DND-41 (cell line): ENCODE measurements at places on chromosomes 11 and 22.

- H3K36me3 ChIP-seq = no peaks in the 10 kb centered on the region
- H3K4me3 ChIP-seq = no peak overlapping the region
- DNase-seq = no peak
- no peak overlapping the region for H3K27ac ChIP-seq
- peaks cover 19% of the 10 kb centered on the region for H3K27me3 ChIP-seq
- H3K4me1 ChIP-seq = no peaks in the 10 kb centered on the region
Observed at GRCh38 chr11:12799334-12799835, 125.2 kb downstream of the TEAD1 start.

DNA sequence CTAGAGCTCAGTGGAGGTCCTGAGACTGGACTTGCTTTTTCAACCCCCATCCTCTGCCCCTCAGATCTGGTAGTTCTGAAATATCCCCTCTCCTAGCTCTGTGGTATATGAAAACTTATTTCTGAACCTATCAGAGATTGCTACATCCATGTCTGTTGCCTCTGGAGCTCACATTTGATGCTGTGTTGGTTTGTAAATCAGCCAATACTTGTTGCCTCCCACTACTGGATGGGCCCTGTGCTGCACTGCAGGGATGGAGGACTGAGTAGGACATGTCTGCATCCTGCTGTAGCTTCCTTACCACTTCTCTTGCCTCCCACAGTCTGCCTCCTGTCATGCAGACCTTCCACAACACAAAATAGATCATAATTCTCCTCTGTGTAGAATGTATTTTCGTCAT, 5.2 kb downstream of the OLFML1 start:
- DNase-seq = no peak
- no peaks in the 10 kb centered on the region for H3K36me3 ChIP-seq
- peaks cover 23% of the 10 kb centered on the region for H3K27me3 ChIP-seq
- no peak overlapping the region for H3K4me3 ChIP-seq

DNA sequence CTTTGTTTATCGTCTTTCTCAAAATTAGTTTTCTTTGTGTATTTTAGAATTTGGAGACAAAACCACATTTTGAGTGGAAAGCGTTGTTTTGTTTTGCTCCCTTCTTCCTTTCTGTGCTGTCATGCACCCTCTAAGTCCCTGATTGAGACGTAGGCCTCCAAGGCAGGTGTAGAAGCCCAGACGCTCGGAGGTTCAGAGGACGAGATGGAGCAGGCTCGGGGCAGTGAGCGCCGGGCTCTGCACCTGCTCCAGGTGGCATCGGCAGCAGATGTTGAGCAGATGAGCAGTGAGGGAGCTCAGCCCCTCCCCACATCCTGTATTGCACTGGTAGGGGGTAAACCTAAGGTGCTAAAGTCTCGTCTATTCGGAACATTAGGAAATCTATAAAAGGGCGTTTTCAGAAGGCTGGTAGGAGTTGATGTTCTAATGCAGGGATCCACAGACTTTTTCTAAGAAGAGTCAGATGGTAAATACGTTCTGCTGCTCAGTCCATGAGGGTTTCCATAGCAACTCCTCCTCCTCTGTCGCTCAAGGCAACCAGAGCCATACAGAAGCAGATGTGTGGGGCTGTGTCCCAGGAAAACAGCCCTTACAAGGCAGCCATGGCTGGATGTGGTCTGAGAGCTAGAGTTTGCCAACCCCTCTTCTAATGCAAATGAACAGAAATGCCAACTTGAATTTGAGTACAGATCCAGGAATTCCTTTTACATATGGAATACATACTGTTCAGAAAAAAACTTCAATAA, 724.2 kb downstream of the BRD1 start:
- H3K36me3 ChIP-seq = no peaks in the 10 kb centered on the region
- peaks cover 28% of the 10 kb centered on the region for H3K27me3 ChIP-seq
- no peak for DNase-seq
- no peak overlapping the region for H3K27ac ChIP-seq
- H3K4me3 ChIP-seq = no peak overlapping the region

- DNase-seq = no peak
- no peaks in the 10 kb centered on the region for H3K4me1 ChIP-seq
- no peak overlapping the region for H3K27ac ChIP-seq
- H3K27me3 ChIP-seq = no peaks in the 10 kb centered on the region
- H3K36me3 ChIP-seq = no peaks in the 10 kb centered on the region
- H3K4me3 ChIP-seq = no peak overlapping the region
Observed at GRCh38 chr11:15216678-15217077, 102.0 kb downstream of the INSC start.

GRCh38 chr11:20112291-20113148, 47.8 kb downstream of the DBX1 start:
- H3K36me3 ChIP-seq = no peaks in the 10 kb centered on the region
- no peak overlapping the region for H3K27ac ChIP-seq
- no peaks in the 10 kb centered on the region for H3K27me3 ChIP-seq
- H3K4me3 ChIP-seq = no peak overlapping the region
- H3K4me1 ChIP-seq = no peaks in the 10 kb centered on the region
- DNase-seq = no peak

GRCh38 chr11:130766650-130767565, 149.4 kb downstream of the SNX19 start:
- H3K36me3 ChIP-seq = no peaks in the 10 kb centered on the region
- no peak overlapping the region for H3K27ac ChIP-seq
- H3K27me3 ChIP-seq = no peaks in the 10 kb centered on the region
- no peak for DNase-seq
- no peaks in the 10 kb centered on the region for H3K4me1 ChIP-seq
- H3K4me3 ChIP-seq = no peak overlapping the region

DNA sequence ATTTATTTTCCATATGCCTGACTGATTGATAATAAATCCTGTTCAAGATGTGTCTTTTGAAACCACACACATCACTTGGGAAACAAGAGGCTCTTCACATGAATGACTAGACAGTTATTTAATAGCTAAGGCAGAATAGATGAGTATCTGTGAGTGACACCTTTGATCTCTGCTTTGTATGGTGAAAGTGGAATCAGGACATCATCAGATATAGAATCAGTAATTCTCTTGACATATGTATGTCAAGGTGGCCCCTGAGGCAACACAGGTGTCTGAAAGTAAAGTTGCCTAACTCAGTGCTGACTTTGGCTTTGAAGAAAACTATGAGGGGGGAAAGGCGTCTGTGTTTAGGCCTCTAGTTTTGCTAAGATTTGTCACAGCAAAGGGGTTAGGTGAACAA, 11.5 kb upstream of the CASP4 start:
- no peak overlapping the region for H3K27ac ChIP-seq
- H3K27me3 ChIP-seq = no peaks in the 10 kb centered on the region
- no peak for DNase-seq
- H3K36me3 ChIP-seq = no peaks in the 10 kb centered on the region
- no peak overlapping the region for H3K4me3 ChIP-seq
- no peaks in the 10 kb centered on the region for H3K4me1 ChIP-seq

DNA sequence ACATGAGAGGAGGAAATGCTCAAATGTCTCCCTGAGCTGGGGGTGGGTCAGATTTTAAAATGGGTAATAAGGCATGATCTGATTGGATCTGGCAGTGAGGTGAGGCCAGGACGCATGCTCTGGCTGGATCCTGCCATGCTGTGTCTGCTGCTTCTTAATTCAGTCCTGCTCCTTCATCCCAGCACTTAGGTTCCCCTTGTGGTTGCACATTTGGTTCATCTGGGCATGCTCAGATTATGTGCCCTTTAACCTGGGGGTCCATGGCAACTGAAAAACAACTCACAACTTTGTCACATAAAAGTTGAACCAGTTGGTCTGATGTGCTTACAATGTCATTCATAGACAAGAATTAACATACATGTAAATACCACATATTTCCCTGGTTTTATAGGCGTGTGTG, 67.9 kb downstream of the PIWIL4 start:
- no peaks in the 10 kb centered on the region for H3K4me1 ChIP-seq
- H3K27me3 ChIP-seq = no peaks in the 10 kb centered on the region

DNA sequence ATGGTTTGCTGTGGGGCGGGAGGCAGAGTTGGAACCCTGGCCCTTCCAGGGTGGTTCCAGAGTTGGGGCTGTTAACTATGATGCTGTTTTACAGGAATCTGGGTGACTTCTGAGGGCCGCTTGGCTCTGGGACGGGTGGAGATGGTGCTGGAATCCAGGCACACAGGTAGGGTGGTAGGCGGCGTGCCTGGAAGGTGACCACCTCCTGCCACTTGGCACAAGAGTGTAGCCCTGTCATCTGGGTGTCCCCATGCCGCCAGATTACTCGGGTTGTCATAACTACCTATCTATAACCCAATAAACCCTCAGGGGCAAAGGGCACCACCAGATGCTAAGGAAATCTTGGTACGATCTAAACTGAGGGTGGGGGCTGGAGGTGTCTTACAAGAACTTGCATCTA, 1.3 kb downstream of the CARS1 start:
- peak overlapping the region; percentile 88 for H3K27ac ChIP-seq
- peaks cover 29% of the 10 kb centered on the region for H3K4me1 ChIP-seq

DNA sequence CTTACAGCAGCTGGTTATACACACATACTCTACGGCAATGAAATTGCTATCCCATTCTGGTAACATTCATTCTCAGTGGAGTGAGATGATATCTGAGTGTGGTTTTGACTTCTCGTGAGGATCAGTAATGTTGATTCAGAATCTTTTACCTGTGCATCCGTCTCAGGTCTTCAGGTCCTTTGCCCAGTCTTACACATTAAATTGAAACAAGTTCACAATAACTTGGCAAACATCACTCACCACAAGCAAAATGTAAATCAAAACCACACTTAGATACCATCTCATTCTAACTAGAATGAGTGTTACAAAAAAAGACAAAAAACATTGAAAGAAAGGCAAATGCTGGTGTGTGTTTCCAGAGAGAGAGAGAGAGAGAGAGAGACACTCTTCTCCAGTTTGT, 14.0 kb downstream of the RGL4 start:
- DNase-seq = no peak
- H3K4me1 ChIP-seq = 0 out of 2 replicates have a peak, but pooled peaks cover 15% of the 10 kb centered on the region
- peaks cover 100% of the 10 kb centered on the region for H3K36me3 ChIP-seq
- no peak overlapping the region for H3K4me3 ChIP-seq

- H3K4me3 ChIP-seq = no peak overlapping the region
- DNase-seq = peak; percentile 85
- H3K27ac ChIP-seq = peak overlapping the region; percentile 88
- H3K4me1 ChIP-seq = peaks cover 35% of the 10 kb centered on the region
Observed at GRCh38 chr11:112321501-112322172, 61.0 kb upstream of the PLET1 start.

DNA sequence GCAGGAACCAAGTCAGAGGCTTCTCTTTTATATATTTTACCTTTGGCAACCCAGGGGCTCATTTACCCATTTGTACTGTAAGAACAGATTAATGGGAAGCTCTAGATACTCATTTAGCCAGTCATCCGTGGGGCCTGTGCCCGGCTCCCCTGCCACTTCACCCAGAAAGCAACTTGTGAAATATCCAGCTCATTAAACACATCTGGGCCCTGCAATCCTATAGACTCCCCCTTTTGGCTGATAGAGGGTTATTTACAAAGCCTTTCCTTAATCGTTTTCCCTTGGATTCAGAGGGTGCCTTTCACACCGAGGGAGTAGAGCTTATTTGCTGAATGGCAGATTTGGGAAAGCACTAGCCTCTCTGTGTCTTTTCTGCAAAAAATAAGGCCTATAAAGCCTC, 118.7 kb upstream of the SORL1-AS1 start:
- H3K27ac ChIP-seq = no peak overlapping the region
- no peak overlapping the region for H3K4me3 ChIP-seq
- no peaks in the 10 kb centered on the region for H3K27me3 ChIP-seq

DNA sequence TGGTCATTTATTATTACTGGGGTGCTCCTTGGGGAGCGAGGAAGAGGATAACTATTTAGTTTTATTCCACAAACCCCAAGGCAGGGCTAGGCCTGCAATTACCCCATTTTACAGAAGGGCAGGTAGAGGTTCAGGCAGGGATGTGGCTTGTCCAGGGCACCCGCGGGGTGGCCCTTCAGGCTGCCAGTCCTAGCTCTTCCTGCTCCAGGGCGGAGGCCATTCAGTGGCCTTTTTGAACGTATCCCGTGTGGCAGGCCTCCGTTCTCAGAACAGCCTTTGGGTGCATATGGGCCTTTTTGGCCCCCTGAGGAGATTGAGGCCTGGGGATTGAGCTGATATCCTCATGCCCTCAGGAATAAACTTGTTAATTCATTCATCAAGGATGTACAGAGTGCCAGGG, 66.2 kb downstream of the MPPED1 start:
- no peaks in the 10 kb centered on the region for H3K36me3 ChIP-seq
- no peak overlapping the region for H3K27ac ChIP-seq
- no peaks in the 10 kb centered on the region for H3K4me1 ChIP-seq
- no peaks in the 10 kb centered on the region for H3K27me3 ChIP-seq
- H3K4me3 ChIP-seq = no peak overlapping the region

- H3K4me3 ChIP-seq = no peak overlapping the region
- no peaks in the 10 kb centered on the region for H3K27me3 ChIP-seq
- no peak overlapping the region for H3K27ac ChIP-seq
- DNase-seq = no peak
- H3K4me1 ChIP-seq = peaks cover 43% of the 10 kb centered on the region
- H3K36me3 ChIP-seq = peaks cover 51% of the 10 kb centered on the region
Observed at GRCh38 chr11:121535129-121535796, 82.5 kb upstream of the SORL1-AS1 start.

GRCh38 chr22:32571761-32572160, 97.2 kb downstream of the FBXO7 start:
- H3K4me3 ChIP-seq = no peak overlapping the region
- H3K27me3 ChIP-seq = peaks cover 10% of the 10 kb centered on the region
- H3K4me1 ChIP-seq = no peaks in the 10 kb centered on the region
- no peak overlapping the region for H3K27ac ChIP-seq

DNA sequence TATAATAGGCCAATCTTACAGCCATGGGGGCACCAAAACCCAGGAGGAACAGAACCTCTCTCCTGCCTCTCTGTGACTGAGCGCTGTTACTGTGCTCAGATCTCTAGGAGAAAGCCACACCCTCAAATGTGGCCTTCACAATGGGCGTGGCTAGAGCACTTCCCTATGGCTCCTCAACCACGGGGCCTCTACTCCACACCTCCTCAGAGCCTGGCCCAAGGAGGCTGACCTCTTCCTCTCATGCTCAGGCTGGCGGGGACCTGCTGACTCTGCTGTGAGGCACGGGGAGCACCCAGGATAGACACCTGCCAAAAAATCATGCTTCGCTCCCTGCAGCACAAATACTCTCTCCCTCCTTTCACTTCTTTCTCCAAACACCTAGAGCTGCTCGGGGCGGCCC, 41.0 kb downstream of the C11orf58 start:
- no peak for DNase-seq
- H3K27ac ChIP-seq = no peak overlapping the region

DNA sequence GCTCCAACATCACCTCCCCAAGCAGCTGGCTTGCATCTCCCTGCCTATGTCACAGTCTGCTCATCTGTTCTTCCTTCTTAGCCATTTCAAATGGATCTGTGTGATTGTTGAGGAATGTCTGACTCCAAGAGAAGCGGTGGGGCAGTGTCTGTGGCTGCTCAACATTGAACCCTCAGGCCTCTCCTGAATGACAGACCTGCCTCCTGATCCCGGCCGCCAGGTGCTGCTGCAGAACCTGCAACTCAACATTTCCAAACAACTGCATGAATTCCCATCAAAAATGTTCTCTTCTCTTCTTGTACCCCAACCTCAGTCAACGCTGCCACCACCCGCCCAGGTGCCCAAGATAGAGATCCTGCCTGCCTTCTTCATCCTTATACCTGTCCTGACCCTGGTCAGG, 132.5 kb downstream of the FBXO7 start:
- no peaks in the 10 kb centered on the region for H3K27me3 ChIP-seq
- H3K36me3 ChIP-seq = no peaks in the 10 kb centered on the region
- H3K4me1 ChIP-seq = 0 out of 2 replicates have a peak, but pooled peaks cover 7% of the 10 kb centered on the region

- no peak for DNase-seq
- no peak overlapping the region for H3K27ac ChIP-seq
- H3K4me1 ChIP-seq = no peaks in the 10 kb centered on the region
- no peak overlapping the region for H3K4me3 ChIP-seq
- no peaks in the 10 kb centered on the region for H3K36me3 ChIP-seq
Observed at GRCh38 chr22:31935961-31936635, 8.2 kb upstream of the YWHAH start.
